ENCODE measurements at places on chromosomes 4 and X.

- DNase-seq, result no peak
Observed at GRCh38 chr4:117916728-117917127, 117.6 kb upstream of the NDST3 start.

GRCh38 chrX:94850811-94851210, 1176.8 kb downstream of the FAM133A start:
- DNase-seq, result no peak

- DNase-seq, result no peak
Observed at GRCh38 chr4:176735300-176735699, 57.4 kb downstream of the VEGFC start.

GRCh38 chrX:71913156-71913950, 2.7 kb downstream of the NHSL2 start:
- DNase-seq, result no peak

GRCh38 chr4:61533140-61533539, 333.0 kb downstream of the ADGRL3 start:
- no peak for DNase-seq

DNA sequence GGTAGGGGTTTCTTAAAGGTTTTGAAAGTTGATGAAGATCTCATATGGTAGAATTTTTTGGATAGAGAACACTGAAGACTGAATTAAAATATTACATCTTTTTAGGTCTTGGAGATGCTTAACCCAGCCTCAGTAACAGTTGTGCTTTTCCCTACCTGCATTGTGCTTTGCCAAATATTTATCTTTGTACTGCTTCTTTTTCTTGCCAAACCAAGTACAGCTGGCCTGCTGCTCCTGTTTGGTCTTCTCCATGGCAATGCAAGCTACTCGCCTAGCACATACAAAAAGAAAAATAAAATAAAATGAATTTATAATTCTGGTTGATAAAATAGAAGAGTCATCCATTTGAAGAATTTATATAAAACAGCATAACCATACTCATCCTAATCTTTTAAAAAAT, 95.4 kb downstream of the NYX start:
- DNase-seq, result no peak

DNA sequence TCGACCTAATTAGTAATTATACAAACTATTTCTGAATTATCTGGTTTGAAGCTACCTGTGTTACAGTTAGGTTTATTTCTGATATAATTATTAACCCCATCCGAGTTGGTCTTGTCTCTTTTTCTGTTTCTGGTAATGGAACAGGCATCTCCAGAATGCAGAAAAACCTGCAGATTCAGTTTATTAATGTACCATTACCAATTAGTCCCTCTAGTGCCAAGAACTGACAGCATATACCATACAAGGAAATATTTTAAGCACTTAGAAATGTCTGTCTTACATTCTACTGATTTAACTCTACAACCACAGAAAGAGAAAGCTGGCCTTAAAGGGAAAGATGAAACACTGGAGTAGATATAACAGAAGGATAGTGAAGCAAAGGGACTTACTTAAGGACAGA, 570.6 kb downstream of the CENPC start:
- DNase-seq, result no peak

GRCh38 chr4:6750286-6751221, 32.0 kb upstream of the KIAA0232 start:
- no peak for DNase-seq

GRCh38 chrX:120309873-120310705, 1.2 kb downstream of the TMEM255A start:
- no peak for DNase-seq

GRCh38 chr4:138675685-138676084, 339.9 kb upstream of the NOCT start:
- no peak for DNase-seq

GRCh38 chr4:71300964-71301363, 37.9 kb upstream of the SLC4A4 start:
- no peak for DNase-seq

GRCh38 chr4:23956601-23957364, 66.9 kb upstream of the PPARGC1A start:
- DNase-seq, result no peak

GRCh38 chr4:32790803-32791202, 2070.6 kb downstream of the PCDH7 start:
- no peak for DNase-seq

DNA sequence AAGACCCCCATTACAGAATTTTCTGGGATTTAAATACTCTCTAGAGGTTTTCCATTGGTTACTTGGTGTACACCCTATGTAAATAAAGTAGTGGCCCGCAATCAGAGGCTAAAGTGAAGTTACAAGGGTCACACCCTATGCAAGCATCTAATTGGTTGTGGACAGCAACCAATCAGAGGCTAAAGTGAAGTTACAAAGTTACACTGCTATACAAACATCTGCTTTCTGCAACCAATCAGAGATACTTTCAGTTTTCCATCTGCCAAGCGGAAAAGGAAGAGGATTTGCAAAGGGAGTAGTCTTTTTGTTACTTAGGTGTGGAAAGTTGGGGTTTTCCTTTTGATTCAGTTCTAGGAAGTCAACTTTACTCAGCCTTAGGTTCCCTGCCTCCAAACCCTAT, 2.0 kb upstream of the ATRX start:
- no peak for DNase-seq

DNA sequence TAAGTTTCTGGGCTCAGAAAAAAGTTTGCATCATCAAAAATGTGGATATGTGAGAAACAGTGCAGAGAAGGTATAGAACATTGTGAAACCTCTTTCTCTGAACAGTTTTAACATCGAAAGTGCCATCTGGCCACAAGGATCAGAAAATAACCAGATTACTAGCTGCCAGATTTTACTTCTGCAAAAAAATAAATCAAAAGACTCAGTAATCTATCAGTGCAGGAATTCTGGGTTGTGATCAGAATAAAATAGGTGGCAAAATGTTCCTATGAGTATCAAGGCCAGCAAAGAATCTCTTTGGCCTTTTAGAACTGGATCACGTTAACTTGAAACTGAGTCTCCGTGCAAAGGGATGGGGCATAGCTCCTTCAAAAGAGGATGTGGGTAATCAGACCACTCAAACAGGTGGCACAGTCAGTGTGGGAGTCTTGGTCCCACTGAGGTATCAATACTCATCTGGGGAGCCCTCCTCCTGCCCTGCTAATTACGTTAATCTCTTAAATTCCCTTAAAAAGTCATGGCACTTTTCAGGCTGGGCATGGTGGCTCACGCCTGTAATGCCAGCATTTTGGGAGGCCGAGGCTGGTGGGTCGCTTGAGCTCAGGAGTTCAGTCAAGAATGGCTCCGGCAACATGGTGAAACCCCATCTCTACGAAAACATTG, 26.7 kb upstream of the RBM47 start:
- DNase-seq, result no peak

DNA sequence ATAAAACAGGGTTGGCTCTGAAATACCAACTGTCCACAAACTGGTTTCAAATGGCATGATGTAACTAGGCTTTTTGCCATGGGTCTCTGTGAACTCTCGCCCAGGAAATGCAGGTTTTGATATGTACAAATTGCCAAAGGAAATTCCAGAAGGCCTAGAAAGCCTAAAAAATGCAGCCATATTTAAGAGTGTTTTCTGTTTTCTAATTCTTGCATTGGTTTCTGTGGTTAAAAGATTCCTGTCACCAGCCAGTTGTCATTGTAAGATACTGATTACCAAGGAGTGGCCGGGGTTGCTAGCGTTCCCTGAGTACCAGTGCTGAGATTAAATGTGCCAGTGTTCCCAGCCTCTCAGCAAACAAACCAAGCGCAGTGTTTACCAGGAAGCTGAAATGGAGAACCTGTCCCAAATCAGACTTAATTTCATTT, 53.9 kb upstream of the SORBS2 start:
- no peak for DNase-seq

- DNase-seq, result no peak
Observed at GRCh38 chr4:85514117-85514516, 39.2 kb downstream of the ARHGAP24 start.

GRCh38 chrX:25650216-25650820, 487.8 kb upstream of the MAGEB18 start:
- DNase-seq, result no peak

DNA sequence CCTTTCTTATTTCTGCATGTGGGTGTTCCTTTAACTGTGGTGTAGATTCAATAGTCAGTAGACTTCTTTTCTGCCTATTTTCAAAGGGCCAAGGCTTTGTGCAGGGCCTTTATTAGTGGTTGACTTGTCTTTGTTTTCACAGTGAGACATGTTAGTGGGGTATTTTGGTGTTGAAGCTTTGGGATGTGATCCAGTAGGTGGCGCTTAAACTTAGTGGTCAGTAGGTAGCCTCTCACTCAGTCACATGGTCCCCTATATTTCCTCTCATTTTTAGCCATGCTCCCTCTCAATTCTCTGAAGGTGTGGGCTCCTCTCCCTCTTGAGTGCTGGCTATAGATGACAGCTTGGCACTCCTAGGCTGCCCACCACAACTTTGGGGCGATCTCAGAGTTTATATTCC, 23.4 kb upstream of the SLC10A7 start:
- DNase-seq, result no peak

GRCh38 chr4:137535718-137536117, 3.4 kb upstream of the PCDH18 start:
- no peak for DNase-seq

GRCh38 chr4:83024233-83024632, 10.8 kb upstream of the COPS4 start:
- no peak for DNase-seq

- DNase-seq, result no peak
Observed at GRCh38 chrX:23066588-23067281, 67.0 kb downstream of the DDX53 start.

- no peak for DNase-seq
Observed at GRCh38 chr4:39394706-39395105, 12.0 kb upstream of the KLB start.

DNA sequence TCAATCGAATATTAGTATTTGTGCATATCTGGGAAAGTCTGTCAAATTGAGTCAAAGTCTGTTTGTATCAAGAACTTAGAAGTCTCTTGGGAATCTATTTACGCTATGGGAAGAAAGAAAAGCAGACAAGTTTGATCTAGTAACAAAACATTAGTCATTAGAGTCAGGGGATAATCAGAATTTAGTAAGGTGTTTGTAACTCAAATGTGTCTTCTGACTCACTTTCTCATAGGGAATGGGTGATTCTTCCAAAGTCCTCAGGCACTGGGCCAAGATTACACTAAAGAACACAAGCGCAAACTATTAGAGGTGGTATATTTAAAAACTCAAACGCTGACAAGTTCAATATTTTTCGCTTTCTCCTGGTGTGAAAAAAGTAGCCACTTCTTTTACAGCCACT, 926.5 kb downstream of the PDHA2 start:
- DNase-seq, result no peak

- DNase-seq, result peak; percentile 58
Observed at GRCh38 chrX:45070116-45071007, 130.3 kb downstream of the DIPK2B start.

DNA sequence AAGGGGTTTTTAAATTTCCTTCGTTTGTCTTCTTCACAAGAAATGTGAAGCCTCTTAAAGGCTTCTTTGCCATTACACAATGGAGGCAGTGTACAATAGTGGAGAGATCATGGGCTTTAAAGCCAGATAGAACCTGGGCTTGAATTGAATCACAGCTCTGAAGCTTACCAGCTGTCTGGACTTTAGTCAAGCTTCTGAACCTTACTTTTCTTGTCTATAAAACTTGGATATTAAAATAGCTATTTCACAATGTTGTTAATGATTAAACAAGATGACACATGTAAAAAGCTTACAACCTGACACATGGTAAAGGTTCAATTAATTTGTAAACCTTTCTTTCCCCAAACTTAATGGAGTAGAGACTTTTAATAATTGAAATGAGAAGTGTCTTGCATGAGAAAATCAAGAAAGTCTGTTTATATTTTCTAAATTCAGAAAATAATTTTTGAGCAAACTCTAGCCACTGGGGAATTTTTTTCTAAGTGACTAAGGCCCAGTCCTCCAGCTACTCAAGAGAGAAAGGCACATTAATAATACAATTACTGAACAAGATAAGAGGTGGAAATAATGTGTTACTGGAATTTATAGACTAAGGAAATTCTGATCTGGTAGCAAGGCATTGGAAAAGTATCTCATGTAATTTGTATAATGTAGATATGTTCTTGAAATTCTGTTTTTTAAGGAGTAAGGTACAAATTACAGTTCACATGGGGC, 21.7 kb upstream of the TBC1D8B start:
- no peak for DNase-seq

- DNase-seq, result no peak
Observed at GRCh38 chr4:127196655-127197352, 436.0 kb upstream of the INTU start.

- no peak for DNase-seq
Observed at GRCh38 chr4:137558951-137559350, 26.7 kb upstream of the PCDH18 start.

DNA sequence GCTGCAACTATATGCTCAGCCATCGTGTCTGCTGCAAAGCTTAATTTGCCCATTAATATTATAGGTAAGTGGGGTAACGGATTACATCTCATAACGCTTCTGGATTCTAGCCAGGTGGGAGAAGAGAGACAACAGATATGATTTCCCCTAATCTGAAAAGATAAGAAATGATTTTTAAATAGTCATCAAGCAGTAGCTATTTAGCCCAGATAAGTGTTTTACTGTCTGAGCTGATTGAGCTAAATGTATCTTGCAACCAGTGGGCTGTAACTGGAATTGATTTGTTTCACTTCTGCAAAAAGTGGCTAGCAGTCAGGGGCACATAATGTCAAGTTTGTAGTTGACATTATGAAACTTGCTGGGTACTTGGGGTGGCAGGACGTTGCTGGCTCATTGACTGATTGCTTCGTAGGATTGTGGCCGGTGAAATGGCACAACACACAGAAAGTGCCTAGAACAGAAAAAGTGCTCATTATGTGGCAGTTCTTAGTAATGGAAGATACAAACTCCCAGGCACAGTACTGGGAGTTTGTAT, 18.5 kb downstream of the LAP3 start:
- DNase-seq, result no peak

DNA sequence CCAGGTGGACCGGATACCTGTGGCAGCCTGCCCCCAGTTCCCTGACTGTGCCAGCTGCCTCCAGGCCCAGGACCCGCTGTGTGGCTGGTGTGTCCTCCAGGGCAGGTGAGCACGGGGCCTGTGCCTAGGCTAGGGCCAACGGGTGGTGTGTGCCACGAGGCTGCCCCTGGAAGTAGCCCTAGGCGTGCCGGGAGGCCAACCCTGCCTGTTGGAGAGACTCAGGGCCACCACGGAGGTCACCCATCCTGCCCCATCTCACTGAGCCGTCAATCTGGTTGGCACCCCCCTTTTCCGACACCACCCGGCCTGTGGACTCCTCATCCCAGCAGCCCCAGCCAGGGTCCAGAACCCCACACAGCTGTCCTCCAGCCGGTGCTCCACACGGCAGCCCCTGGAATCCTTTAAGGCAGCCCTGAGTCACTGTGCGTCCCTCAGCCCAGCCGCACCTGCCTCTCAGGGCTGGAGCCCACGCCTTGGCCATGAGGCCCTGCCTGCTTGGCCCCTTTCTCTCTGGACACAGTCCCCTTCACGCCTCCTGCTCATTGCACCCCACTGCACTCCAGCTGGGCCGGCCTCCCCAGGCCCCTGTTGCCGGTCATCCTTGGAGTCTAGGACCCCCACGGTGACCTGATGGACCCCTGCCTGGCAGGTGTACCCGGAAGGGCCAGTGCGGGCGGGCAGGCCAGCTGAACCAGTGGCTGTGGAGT, 5.3 kb downstream of the PLXNB3 start:
- no peak for DNase-seq

GRCh38 chr4:25860586-25861279, 2.1 kb downstream of the SEL1L3 start:
- no peak for DNase-seq

- no peak for DNase-seq
Observed at GRCh38 chr4:10981096-10981495, 296.5 kb upstream of the CLNK start.

Measured in hippocampal formation (tissue), 2 donors.